T-helper 1 cell (primary cell): ENCODE measurements at places on chromosomes 13 and 19.

- DNase-seq, result no peak
Measured at GRCh38 chr19:16458391-16459341, 13.1 kb downstream of the EPS15L1 start.

DNA sequence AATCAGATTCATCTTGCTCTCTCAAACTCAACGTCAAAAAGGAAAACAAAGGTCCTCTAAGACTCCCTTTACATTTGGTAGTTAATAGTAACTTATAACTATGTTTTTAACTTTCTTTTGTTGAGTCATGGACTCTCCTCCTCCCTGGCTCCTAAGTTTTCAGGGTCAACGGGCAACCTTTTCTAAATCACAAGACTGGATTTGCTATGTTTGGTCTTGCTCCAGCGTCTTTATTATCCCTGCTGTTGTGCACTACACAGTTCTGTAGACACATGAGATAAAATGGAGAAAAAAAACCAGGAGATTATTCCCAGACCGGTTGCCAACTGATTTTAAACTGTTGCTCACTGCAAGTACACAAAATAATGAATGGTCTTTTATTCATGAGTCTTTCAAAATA is 1.9 kb upstream of the ITM2B start:
- DNase-seq, result no peak

- no peak for DNase-seq
Measured at GRCh38 chr13:106530171-106530851, 5.2 kb downstream of the EFNB2 start.

DNA sequence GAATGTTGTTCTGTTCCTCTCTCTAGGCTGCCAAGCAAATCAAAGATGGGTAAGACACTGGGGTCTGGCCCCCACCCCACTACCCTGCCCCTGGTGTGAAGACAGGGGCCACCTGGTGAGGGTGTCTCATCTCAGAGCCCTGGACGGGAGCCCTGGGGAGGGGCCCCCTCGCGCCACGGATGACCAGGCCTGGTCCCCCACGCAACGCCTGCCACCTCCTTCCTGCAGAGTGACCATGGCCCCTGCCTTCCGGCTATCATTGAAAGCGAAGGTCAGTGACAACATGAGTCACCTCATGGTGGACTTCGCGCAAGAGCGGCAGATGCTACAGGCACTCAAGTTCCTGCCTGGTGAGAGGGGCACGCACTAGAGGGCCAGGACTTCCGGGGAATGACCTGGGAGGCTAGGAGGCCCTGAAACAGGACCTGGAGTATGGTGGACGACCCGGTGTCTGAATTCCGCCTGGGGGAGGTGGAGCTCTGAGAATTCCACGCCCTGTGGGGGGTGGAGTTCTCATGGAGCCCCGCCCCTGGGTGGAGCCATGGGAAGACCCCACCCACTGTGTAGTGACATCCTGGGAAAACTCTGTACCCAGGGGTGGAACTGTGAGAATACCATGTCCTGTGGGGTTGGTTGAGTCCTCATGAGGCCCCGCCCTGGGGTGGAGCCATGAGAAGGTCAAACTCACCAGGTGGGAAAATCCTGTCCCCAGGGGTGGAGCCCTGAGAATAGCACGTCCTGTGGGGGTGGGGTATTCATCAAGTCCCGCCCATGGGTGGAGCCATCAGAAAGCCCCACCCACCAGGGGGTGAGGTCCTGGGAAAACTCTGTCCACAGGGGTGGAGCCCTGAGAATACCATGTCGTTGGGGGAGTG is 6.1 kb downstream of the FSD1 start:
- no peak for DNase-seq

- DNase-seq, result no peak
Measured at GRCh38 chr13:98299966-98300350, 122.9 kb upstream of the RNF113B start.

DNA sequence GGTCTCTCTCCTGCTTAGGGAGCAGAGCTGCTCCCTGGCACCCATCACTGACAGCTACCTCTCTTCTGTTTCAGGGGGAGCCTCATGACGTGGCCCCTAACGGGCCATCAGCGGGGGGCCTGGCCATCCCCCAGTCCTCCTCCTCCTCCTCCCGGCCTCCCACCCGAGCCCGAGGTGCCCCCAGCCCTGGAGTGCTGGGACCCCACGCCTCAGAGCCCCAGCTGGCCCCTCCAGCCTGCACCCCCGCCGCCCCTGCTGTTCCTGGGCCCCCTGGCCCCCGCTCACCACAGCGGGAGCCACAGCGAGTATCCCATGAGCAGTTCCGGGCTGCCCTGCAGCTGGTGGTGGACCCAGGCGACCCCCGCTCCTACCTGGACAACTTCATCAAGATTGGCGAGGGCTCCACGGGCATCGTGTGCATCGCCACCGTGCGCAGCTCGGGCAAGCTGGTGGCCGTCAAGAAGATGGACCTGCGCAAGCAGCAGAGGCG is 23.2 kb upstream of the NCCRP1 start:
- no peak for DNase-seq

GRCh38 chr19:4229179-4229931 is at the start of gene EBI3:
Gene EBI3 (plus strand): TSS chr19:4229523. CDS start chr19:4229551, 28 bp downstream.
- DNase-seq, result no peak
